ENCODE measurements at places on chromosomes 3 and 15.

DNA sequence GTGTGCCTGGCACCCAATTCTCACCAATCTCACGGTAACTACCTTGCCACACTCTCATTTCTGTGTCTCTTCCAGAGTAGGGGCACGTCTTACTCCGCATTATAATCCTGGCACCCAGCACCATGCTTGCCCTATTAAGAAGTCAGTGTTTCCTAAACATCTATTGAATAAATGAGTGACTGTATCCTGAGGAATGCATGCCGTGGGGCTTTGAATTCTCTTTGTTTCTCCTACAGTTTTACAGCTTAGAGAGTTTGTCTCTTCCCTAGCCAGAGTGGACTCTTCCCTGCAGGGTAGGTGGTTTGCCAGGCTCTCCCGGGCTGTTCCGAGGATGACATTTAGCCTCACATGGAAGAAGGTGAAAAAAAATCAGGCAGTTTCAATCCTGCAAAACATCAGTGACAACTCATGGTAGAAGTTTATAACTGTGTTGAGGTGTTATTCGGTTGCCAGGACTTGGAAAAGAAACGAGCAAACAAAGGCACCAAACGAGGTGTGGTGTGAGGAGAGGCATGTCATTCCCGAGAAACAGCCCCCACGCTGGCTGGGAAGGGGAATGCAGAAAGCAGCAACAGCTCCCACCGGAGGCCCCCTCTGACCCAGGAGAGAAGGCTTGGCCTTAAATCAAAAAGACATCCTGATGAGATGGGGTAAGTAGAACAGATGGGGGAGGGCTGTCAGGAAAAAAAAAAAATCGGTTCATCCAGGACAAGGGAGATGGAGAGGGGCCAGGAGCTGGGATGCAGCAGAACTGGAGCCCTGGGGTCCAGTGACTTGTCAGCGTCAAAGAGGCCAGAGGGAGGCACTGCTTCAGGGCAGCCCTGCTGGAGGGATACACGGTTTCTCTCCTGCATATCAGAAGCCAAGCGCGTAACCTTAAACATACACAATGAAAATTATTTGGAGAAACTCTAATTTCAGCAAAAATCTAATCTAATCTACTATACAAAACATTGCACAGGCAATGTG lies 168.4 kb upstream of the ARRDC4 start:
- no peak for DNase-seq

DNA sequence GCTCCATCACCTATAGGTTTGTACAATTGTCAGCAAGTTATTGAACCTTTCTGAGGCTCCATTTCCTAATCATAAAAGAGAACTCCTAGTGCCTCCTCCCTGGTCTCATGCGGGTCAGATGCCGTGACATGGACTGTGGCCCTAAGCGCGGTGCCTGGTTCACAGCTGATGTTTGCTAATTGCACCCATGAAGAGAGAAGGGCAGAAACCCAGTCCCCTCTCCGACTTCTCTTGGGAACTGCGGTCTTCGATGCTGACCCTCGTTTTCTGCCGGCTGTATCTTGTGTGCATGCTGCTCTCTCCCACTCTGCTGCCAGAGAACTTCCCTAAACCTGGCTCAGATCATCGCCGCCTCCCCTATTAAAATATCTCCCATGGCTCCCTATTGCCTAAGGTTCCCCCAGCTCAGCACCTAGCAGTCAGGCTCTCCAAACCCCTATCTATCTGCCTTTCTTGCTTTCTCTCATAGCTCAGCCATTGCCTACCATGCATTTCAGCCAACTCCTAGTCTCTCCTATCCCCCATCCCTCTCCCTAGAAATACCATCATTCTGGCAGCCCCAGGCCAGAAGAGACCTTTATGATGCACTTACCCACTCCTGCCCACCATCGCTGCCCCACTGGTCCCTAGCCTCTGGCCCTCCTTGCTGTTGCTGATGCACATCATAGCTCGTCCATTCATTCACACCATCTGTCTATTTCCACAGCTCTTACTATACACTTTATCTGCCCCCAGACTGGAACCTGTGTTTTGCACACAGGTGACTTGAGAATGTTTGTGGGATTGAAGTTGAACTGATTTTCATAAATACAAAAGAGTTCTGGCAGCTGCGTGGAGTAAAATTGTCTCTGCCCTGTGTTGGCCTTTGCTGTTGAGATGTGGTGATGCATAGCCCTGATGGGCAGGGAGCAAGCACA lies 6.6 kb downstream of the ISG20 start:
- no peak for DNase-seq

GRCh38 chr3:102095383-102095782 lies 246.1 kb downstream of the NFKBIZ start:
- DNase-seq, result peak; percentile 49

DNA sequence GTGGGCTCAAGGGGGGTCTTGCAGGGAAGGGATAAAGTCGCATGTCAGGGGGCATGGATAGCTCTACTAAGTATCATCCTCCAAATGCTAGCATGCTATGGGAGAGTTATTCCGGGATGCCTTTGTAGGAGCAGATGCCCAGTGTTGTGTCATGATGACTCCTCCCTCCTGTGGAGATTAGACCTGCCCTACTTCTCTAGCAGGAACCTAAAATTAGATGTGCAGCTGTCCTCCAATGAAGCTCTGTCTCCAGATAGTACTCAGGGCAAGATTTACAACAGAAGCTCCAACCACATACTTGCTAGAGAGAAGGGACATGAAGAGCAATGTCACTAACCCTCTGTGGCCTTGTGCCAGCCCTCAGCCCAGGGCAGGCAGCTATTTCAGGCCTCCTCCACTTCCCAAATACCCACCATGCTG lies 82.5 kb downstream of the AGBL1 start:
- DNase-seq, result peak; percentile 34

Measured in WERI-Rb-1 (cell line).